ENCODE measurements at places on chromosomes 5 and 9.

GRCh38 chr5:9529041-9529480, 16.8 kb downstream of the SEMA5A start:
- no peak for DNase-seq

- DNase-seq: no peak
These were observed 120.1 kb upstream of the TSLP start for GRCh38 chr5:110951373-110951791.

DNA sequence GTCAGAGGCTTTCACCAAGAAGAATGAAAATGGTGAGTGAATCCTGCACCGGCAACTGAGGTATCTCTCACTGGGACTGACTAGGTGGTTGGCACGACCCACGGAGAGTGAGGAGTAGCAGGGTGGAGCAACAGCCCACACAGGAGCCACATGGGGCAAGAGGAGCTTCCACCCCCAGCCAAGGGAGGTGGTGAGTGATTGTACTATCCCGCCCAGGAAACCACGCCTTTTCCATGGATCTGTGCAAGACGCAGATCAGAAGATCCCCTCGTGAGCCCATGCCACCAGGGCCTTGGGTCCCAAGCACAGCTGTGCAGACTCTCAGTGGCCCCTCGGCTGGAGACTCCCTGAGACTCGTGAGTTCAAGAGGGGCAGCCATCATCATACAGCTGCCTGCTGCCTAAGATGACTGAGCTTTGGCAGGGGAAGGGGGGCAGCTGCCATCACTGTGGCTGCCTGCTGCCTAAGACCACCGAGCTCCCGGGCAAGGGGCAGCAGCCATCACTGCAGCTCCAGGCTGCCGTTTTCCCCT, 229.5 kb downstream of the AP3B1 start:
- no peak for DNase-seq

DNA sequence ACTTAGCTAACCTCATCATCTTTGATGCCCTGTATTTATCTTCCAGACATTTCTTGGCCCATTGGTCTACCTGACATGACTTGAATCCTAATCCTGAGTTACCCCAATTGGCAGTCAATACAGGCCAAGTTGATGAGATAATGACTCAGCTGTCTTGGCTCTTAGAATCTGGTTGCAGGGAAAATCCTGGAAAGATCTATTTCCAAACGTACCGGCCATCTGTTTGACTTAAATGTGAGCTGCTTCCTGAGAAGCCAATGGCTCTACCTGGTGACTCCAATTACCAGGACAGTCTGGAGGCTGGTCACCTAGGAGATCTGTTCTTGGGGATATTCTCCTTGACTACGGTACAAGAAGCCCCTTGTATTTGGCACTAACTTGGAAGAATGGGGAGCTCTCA, 475.2 kb upstream of the BRINP1 start:
- DNase-seq: no peak

DNA sequence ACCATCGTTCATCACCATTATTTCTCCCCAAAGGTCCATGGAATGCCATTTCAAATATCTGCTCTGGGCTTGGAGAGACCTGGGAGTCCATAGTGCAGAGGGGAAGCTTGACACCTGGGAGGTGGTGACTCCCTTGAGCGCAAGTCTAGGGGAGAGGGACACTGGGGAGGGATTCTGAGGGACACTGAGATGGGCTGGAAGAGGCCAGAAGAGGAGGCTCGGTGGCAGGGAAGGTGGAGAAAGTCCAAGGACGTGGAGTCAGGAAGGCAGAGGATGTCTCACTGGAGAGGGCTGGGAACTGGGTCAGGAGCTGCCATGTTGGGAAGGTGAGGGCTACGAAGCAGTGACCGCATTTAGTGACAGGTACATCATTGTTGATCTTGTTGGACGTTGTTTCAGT, 160.3 kb upstream of the MVB12B start:
- DNase-seq: no peak

DNA sequence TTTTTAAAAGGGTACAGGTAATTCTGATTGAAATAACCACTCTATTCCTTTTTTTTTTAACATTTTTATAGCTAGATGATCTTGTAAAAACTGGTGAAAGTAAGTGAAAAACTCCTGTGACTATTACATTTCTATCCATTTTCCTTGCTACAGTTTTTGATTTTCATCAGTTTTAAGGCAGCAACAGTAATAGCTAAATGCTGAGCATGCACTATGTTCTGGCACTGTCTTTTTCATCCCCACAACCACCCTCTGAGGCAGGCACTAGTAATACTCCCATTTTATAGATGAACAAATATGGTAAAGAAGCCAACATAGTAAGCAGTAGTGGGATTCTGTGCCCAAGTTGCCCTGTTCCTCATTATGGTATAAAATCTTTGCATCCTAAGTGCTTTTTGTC, 113.0 kb upstream of the IL7R start:
- no peak for DNase-seq

GRCh38 chr5:134236820-134237219, 10.9 kb upstream of the PPP2CA start:
- DNase-seq: no peak

DNA sequence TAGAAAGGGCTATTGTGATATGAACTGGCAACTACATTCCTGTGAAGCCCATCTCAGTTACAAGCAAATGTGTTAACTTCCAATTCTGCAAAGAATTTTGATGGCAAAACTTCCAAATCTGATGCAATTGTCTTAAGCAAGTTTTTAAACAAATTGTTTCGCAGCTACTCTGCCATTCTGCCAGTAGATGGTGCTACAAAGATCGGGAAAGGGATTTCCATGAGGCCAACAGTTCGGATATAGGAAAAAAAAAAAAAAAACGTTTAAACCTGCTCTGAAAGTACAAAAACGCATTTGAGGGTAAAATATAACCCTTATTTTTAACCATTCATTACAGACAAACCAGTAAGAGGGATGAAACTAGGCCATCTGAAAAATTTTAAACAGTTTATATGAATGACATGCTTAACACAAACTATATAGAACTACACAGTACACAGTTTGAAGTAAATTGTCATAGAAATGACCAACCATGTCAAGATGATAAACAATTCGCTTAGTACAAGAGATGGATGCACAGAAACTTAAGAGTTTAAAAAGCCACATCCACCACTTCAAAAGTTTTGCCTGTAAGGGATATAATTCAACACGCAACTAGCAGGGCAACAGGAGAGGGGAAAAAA, 2.2 kb downstream of the HNRNPA0 start:
- DNase-seq: no peak

GRCh38 chr5:65651144-65651543, 26.3 kb downstream of the SHLD3 start:
- no peak for DNase-seq

DNA sequence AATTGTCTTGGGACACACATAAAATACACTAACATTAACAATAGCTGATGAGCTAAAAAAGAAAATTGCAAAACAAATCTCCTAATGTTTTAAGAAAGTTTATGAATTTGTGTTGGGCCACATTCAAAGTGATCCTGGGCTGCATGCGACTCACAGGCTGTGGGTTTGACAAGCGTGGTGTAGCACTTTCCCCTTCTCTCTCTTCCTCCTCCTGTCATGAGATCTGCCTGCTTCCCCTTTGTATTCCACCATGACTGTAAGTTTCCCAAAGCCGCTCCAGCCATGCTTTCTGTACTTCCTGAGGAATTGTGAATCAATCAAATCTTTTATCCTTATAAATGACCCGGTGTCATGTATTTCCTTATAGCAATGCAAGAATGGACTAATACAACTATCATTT, 178.0 kb downstream of the TLR4 start:
- DNase-seq: no peak

- no peak for DNase-seq
These were observed 236.1 kb downstream of the ASTN2 start for GRCh38 chr9:117178596-117179375.

DNA sequence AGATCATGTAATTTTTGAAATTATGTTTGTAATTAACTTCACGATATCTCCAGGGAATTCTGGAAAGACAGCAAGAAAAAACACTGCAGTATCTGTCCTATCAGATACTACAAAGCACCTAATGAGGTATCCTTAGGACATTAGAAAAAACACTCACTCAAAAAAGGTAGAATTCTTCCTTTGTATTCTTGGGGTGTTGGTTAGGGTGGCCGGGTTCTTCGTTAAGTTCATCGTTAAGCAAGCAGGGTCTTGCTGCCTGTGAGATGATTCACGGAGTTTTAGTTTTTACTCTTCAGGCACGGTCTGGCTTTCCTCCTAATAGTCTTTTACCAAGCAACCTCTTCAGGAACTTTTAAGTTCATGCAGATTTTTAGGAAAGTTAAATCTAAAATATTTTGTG, 91.4 kb upstream of the IRX4 start:
- no peak for DNase-seq

All from activated gamma-delta T cell (primary cell).